ENCODE measurements at places on chromosomes 5 and 9.

GRCh38 chr5:151737431-151737830, 21.0 kb downstream of the ATOX1 start:
- no peak for DNase-seq

- DNase-seq: no peak
Observed at GRCh38 chr5:139707445-139708003, 59.4 kb downstream of the CXXC5 start.

- DNase-seq: no peak
Observed at GRCh38 chr5:158809310-158809850, 290.3 kb downstream of the EBF1 start.

DNA sequence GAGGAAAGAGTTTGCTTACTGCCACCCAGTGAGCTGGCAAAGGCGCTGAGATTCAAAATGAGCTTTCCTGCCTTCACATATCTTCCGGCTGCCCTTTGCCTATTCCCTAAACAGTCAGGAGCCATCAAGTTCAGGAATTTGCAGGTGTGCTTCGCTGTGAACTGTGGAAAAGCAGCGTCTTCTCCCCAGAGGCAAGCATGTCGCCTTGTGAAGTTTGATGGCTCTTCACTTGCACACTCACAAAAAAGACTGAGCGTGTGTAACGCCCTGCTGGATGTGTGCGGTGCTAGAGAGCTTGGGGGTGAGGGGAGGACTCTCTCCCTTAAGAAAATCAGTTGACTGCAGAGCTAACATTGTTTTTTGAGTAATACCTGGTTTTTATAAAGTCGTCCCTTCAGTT, 288.7 kb downstream of the DOCK8 start:
- no peak for DNase-seq

GRCh38 chr5:80125962-80126480, 90.9 kb downstream of the THBS4 start:
- DNase-seq: no peak

DNA sequence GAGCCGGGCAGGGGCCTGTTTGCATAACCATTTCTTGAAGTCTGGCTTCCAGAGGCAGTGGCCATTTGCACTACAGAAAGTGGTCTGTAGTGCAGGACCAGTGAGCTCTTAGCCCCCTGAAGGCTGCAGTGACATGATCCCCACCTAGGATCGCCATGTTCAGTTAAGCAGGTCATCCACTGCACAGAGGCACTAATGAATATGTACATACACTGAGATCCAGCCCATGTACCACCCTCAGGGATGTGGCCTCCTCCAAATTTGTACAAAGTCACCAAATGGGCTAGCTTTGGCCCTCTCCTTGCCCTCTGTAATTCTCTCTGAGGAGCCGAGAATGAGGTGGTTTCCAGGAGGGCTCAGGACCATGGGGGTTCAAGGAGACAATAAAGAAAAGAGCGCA, 8.3 kb upstream of the SUSD3 start:
- no peak for DNase-seq

DNA sequence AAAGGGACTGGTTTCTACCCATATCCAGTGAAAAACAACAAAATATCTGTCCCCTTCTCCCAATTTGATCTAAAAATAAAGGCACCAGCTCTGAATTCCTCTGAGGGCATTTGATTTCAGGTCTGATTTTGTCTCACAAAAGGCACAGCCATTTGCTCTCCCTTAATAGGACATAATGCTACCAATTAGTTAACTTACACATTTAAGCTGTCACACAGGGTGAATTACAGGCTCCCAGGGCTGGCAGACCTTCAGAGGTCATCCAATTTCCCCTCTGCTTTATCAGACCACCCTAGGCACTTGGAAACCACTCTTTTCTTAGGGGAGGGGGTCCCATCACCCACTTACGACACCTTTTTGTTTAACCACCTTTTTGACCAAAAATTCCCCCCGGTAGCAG, 319.9 kb downstream of the SPOCK1 start:
- no peak for DNase-seq

GRCh38 chr5:63085561-63085960, 506.9 kb downstream of the LRRC70 start:
- DNase-seq: no peak
